ENCODE measurements at places on chromosomes 1 and 21.

DNA sequence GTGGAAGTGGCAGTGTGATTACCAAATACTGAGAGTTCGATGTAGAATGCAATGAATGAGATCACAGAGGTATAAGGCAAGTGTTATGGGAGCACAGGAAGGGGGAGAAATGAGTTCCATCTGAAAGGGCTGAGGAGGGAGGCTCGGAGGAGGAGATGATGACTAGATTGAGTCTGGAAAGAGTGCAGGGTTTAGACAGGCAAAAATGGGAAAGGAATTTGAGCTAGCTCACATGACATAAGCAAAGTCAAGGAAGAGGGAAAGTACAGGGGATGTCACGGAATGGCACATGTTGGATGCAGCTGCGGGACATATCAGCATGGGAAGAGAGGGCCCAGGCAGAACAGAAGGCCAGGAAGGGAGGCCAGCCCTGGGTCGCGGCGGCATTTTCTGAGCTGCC lies 132.7 kb downstream of the RUNX1 start:
- DNase-seq: no peak

DNA sequence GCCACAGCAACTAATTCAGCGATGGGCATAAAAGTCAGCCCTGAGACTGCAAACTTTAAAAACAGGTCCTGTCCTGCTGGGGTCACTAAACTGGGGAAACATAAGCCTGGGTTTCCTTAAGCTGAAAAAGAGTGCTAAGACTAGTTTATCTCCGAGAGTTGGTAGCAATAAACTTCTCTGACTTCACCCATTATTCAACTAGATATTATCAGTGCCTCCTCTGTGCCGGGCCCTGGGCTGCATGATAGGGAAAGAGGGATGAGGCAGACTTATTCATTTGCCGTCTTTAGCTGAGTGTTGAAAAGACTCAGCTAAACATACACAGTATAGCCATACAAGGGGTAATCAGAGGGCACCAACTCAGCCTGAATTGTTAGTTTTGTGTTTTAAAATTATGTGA lies 33.0 kb downstream of the AK2 start:
- no peak for DNase-seq

GRCh38 chr1:19053486-19053885 lies 97.0 kb upstream of the IFFO2 start:
- DNase-seq: no peak

DNA sequence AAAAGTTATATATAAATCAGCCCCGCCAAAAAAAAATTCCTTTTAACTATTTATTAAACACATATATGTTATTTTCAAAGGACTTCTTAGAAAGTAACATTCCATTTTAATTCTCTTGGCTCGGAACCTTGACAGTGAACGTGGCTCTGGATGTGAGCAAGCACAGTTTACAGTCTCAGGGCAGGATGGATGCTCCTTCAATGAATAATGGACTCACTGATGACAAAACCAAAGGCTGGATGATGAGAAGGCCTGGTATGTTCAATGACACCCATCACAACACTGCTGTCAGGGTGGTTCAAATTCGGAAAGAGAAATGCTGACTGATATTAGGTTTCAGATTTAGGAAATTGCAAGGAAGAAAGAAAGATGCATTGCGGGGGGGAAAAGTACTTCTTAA lies 148.8 kb downstream of the SIPA1L2 start:
- DNase-seq: no peak

DNA sequence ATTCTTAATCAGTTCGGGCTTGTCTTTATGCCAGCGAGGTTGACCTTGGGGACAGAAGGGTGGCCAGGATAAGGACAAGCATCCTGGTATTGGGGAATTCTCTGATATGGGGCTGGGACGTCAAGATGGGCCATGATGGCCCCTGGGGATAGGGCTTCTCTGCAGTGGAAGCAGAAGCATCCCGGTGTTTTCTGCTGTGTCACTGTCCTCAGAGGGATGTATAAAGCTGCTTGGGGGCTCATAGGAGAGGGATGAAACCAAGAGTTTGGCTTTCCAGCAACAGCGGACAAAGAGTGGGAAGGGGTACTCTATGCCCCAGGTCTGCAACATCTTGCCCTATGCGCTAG lies 1.4 kb upstream of the ATP1B1 start:
- no peak for DNase-seq

DNA sequence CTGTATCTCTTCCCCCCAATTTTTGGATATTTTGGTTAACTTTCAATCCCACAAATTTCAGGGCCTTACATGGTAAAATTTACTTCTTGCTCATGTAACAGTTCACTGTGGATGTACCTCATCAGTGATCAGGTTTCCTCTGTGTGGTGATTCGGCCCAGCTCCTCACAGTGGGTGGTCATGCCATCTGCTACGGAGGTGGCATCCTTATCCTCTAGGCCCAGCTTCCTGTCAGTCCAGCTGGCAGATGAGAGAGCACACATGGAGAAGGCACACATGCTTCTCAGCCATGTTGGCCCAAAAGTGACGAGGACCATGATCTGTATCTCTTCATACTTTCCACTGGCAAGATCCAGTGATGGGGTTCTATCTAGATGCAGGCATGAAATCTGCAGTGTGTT lies 27.2 kb downstream of the PCBP3 start:
- DNase-seq: no peak

DNA sequence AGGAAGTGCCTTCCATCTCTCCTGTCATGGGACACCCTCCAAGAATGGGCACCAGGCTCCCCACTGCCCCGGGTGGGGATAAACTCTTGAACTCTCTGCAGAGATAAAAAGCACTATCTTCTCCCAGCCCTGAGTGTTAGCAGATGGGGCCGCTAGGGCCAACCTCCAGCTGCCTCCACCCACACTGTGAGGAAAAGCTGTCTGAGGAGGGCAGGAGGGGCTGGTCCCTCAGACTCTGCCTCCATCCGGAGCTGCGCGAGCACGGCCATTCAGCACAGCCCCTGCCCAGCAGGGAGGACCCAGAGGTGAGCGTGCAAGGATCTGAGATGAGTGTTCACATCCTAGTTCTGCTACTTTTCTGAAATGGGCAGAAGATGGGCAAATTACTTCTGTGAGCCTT lies 51.8 kb upstream of the TRABD2B start:
- DNase-seq: no peak

DNA sequence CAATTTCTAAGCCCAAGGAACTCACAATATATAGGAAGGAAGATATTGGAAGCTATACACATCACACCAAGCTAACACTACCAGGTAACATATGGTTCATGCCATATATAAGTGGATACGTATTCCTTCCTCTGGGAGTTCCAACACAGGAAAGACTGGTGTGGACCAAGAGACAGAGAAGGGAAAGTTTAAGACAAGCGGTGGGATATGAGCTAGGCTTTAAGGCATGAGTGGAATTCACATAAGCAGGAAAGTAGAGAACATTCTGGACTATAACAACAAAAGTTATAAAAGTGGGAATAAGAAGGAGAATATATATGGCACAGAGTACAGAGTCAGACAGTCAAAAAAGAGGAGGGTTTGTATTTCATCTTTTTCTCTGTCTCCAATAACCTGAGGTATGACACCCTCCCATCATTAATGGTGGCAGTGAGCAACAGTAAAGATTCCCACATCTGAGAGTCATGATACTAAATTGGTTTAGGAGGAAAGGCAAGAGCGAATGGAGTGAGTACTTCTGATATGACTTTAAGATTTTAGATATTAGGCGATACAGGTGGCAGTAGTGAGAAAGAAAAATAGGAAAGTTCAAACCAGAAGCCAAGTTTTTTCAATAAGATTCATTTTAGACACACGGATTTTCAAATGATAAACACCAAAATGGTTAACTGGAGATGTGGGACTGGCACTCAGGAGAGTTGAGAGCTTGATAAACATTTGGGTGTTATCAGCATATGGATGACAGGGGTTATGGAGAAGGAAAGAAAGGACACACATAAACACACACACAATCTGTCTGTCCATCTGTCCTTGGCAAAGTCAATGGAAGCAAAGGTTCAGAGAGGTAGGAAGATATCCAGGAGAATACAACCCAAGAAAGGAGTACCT lies 87.4 kb upstream of the TTC39A start:
- DNase-seq: no peak

DNA sequence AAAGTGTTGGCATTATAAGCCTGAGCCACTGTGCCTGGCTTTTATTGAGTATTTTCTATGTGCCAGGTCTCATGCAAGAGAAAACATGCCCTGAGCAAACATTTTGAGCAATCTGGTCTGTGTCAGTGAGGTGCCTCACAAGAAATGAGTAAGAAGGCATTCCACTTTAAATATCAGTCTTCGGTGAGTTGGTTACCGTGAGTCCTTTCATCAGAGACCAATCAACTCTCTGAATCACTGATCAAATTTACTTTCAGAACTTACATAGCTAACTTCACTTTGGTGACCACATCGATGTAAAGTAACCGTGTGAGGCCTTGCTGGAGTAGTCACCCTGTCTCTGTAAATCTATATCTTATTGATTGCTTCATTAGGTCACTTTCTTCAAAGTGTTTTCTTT lies 14.3 kb upstream of the DDX59 start:
- DNase-seq: no peak

GRCh38 chr1:16183179-16183578 lies 27.3 kb upstream of the EPHA2 start:
- DNase-seq: no peak

- no peak for DNase-seq
Observed at GRCh38 chr1:15627343-15627988, 10.2 kb downstream of the DDI2 start.
